Stimulated activated CD4-positive, alpha-beta T cell treated with anti-CD3 and anti-CD28 coated beads, Interleukin-4, amount 100 ng/mL, for 4 hours (primary cell): ENCODE measurements at places on chromosomes 12 and 14.

- DNase-seq: no peak
Measured at GRCh38 chr12:82314406-82314892, 43.7 kb downstream of the CCDC59 start.

DNA sequence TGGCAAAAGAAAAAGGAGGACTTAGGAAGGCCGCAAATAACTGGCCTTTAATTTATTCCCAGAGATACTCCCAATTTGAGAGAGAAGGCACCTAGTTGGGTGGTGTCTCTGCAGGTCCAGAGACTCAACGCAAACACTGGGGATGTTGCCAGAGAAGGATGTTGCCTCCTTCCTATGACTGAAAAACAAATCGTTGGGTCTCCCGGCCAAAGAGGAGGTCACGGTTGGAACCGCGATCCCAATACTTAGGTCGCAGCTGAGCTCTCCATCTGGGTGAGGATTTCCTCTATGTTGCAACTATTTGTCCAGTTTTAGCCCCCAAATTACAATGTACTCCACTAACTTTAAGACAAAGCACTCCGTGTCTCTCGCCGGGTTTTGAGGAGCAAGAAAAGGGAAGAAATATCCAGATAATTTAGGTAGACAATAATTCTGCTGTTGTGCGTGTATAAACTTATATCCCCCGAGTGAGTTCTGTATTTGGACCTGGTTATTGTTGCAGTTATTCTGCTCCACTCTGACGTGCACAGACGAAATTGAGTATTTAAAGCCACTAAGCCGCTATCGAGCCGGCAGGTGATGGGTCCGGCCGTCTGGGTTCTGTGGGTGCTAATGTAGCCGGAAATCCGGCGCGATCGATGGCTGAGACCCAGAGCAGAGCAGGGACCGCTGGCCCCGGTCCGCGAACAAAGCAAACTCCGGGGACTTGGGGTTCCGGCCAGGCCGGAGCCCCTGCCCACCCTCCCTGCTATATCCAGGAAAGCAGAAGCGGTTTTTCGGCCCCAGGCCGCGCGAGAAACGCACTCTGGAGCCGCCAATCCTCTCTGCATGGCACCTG lies 5.7 kb downstream of the HOXC12 start:
- no peak for DNase-seq

DNA sequence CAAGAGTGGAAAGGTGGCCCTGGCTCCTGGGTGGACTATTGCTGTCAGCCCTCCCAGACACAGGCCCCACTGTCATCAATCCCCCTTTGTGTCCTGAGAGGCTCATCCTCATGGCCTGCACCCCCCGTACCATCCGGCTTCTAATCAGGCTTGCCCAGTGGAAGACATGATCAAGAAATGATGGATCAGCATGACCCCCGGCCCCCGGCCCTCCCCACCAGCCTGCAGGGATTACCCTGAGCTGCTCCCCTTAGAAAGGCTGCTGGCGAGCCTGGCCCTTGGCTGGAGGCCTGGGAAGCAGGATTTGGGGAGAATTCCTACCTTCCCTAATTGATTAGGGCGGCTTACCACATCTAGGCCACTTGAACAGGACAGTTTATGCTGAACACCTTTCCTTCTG lies 171.2 kb downstream of the PIWIL1 start:
- no peak for DNase-seq

- no peak for DNase-seq
Measured at GRCh38 chr14:54650331-54650958, 83.5 kb downstream of the SAMD4A start.

DNA sequence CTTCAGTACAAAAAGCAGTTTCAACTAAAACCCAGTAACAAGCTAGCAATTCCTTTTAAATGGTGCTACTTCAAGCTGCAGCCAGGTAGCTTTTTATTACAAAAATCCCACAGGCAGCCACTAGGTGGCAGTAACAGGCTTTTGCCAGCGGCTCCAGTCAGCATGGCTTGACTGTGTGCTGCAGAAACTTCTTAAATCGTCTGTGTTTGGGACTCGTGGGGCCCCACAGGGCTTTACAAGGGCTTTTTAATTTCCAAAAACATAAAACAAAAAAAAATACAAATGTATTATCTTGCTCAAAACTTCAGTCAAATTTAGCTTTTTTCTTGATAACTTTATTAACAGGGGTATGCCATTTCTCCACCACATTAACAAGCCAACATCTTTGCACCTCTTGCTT lies 3.6 kb upstream of the CLEC4E start:
- DNase-seq: peak; percentile 51
